Tongue (tissue), 3 donors: ENCODE measurements at places on chromosomes 11 and 22. TPM values are rescaled to one million over a fixed set of nuclear protein-coding genes. Genes with fewer than 3 reads are reported as not detected.

TREH gene
- not detected for total RNA-seq

MEI1 gene
- not detected for total RNA-seq

CNGA4 gene
- total RNA-seq: not detected

GGTLC2 gene
- not detected for total RNA-seq

SNX15 gene
- total RNA-seq: 15.7 TPM

XKR3 gene
- not detected for total RNA-seq

DDX25 gene
- not detected for total RNA-seq

NLRP14 gene
- total RNA-seq: 0.21 TPM

CHEK2 gene
- 10.8 TPM for total RNA-seq

RHOD gene
- total RNA-seq: 14.4 TPM

NLRP10 gene
- total RNA-seq: not detected

CRACR2B gene
- total RNA-seq: 22.6 TPM

KRTAP5-11 gene
- not detected for total RNA-seq

P2RX6 gene
- total RNA-seq: 19.3 TPM
